ENCODE measurements at places on chromosomes 6 and 20.

DNA sequence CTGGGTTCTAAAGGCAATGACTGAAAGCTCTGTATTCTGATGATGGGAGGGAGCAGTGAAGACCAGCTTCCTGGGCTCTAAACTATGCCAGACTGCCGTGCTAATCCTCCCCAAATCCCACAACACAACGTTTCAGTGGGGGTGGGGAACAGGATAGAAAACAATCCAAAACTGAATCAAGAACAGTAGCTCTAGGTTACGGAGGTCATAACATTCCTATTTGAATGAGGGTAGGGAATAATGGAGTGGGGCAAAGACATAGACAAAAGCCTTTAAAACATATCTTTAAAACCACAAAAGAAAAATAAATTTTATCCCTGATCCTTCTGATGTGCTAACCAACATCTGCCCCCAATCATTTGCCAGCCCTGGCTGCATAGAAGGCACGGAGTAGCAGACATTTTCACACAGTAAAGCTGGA lies 7.8 kb downstream of the USP49 start:
- no peak overlapping the region for H3K4me3 ChIP-seq
- no peaks in the 10 kb centered on the region for H3K4me1 ChIP-seq
- no peak overlapping the region for H3K27ac ChIP-seq
- H3K27me3 ChIP-seq = no peaks in the 10 kb centered on the region

- H3K4me1 ChIP-seq = no peaks in the 10 kb centered on the region
- H3K27me3 ChIP-seq = no peaks in the 10 kb centered on the region
- H3K4me3 ChIP-seq = no peak overlapping the region
Measured at GRCh38 chr6:90870561-90870960, 283.7 kb upstream of the MAP3K7 start.

DNA sequence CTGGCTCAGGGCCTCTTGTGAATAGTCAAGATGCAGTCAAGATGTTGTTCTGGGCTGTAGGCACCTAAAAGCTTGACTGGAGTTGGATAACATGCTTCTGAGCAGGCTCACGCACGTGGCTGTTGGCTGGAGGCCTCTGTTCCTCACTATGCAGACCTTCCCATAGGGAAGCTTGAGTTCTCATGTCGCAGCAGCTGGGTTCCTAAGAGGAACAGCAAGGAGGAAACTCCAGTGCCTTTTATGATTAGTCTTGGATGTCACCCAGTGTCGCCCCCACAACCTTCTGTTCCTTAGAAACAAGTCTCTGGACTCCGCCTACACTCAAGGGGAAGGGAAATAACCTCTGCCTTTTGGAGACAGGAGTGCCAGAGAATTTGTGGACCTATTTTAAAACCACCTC lies 210.7 kb downstream of the BCAS1 start:
- H3K36me3 ChIP-seq = no peaks in the 10 kb centered on the region
- peak; percentile 23 for DNase-seq
- no peak overlapping the region for H3K4me3 ChIP-seq
- peaks cover 4% of the 10 kb centered on the region for H3K4me1 ChIP-seq

DNA sequence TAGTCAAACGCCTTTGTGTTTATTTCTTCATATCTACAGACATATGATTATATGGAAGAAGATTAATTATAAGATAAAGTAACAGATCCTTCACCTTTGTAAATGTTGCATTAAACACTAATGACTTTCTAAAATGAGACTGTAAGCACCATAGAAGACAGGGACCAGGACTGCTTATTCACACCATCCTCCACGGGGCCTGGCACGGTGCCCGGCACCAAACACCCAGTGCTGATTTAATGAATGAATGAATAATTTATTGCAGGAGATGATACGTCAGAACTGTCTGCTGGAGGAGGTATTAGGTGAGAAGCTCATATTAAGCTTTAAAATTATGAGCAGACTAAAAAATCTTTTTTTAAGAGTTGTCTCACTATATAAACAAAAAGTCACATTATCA lies 88.3 kb downstream of the SLX4IP start:
- H3K36me3 ChIP-seq = no peaks in the 10 kb centered on the region
- H3K4me1 ChIP-seq = peaks cover 6% of the 10 kb centered on the region
- DNase-seq = no peak

- H3K27ac ChIP-seq = no peak overlapping the region
- H3K36me3 ChIP-seq = no peaks in the 10 kb centered on the region
- no peak for DNase-seq
- no peak overlapping the region for H3K4me3 ChIP-seq
Measured at GRCh38 chr20:63074631-63075030, 67.9 kb upstream of the BHLHE23 start.

DNA sequence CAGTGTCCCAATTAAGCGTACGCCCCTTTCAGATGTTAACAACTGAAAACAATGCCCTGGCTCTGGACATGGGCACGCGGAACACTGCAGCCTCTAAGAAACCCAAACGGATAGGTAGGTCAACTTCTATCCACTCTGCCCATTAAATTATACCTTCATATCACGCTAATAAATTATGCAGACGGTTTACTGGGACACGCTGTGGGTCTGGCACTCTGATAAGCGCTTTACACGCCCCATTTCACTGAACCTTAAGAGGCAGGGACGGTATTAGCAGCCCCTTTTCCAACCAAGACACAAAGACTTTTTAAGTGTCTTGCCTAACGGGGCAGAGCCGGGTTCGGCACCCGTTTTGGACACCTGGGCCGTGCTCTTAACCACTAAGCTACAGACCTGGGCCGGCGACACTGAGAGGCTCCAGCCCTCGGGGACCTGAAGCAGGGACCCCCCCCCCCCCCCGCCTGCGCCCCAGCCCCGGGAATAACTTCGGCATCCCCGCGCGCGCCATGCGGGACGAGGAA lies 744 bp downstream of the STAU1 start:
- peaks cover 2% of the 10 kb centered on the region for H3K4me1 ChIP-seq
- peak overlapping the region; percentile 46 for H3K27ac ChIP-seq
- H3K27me3 ChIP-seq = no peaks in the 10 kb centered on the region
- peak overlapping the region; percentile 98 for H3K4me3 ChIP-seq
- DNase-seq = no peak
- H3K36me3 ChIP-seq = no peaks in the 10 kb centered on the region

DNA sequence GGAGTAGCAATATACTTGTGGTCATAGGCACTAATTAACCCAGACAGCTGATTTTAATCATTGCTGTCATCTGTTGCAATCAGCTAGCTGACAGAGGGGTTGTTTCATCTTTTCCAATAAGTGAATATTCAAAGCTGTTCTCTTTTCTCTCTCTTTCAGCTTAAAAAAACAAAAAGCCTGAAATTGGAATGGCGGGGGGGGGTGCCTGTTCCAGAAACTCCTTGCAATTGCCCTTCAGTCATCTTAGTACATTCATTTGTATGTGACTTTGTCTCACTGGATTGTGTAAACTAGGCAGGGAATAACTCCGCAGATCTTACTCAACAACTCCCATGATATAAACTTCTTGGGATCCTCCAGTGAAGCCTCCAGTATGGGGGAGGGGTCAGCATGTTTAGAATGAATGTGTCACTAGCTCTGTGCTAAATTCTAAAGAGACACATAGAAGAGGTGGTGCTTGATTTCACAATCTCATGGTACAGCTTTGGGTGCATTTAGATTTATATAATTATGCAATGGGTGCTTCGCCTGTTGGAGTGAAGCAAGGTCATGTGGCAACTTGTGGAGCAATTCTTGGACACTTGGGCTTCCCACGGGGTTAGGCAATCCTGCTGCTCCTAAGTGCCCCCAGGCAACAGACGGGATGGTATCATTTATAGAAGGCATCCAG lies 40.1 kb downstream of the SLC24A3 start:
- H3K4me1 ChIP-seq = peaks cover 2% of the 10 kb centered on the region
- no peak overlapping the region for H3K4me3 ChIP-seq
- H3K27ac ChIP-seq = no peak overlapping the region
- DNase-seq = no peak
- no peaks in the 10 kb centered on the region for H3K27me3 ChIP-seq

- no peaks in the 10 kb centered on the region for H3K4me1 ChIP-seq
- no peaks in the 10 kb centered on the region for H3K36me3 ChIP-seq
- H3K4me3 ChIP-seq = no peak overlapping the region
- no peak for DNase-seq
- H3K27me3 ChIP-seq = no peaks in the 10 kb centered on the region
Measured at GRCh38 chr6:7559651-7560385, 18.3 kb downstream of the DSP start.

- no peak overlapping the region for H3K4me3 ChIP-seq
- no peaks in the 10 kb centered on the region for H3K27me3 ChIP-seq
- no peak overlapping the region for H3K27ac ChIP-seq
- no peaks in the 10 kb centered on the region for H3K4me1 ChIP-seq
- no peaks in the 10 kb centered on the region for H3K36me3 ChIP-seq
Measured at GRCh38 chr6:40355066-40355465, 232.1 kb downstream of the LRFN2 start.

GRCh38 chr6:14770040-14770439 lies 475.8 kb upstream of the JARID2 start:
- H3K4me1 ChIP-seq = peaks cover 14% of the 10 kb centered on the region
- H3K36me3 ChIP-seq = no peaks in the 10 kb centered on the region
- H3K4me3 ChIP-seq = no peak overlapping the region
- peak overlapping the region; percentile 64 for H3K27ac ChIP-seq
- no peaks in the 10 kb centered on the region for H3K27me3 ChIP-seq

- no peak for DNase-seq
- no peak overlapping the region for H3K4me3 ChIP-seq
- H3K27me3 ChIP-seq = no peaks in the 10 kb centered on the region
- no peak overlapping the region for H3K27ac ChIP-seq
- H3K36me3 ChIP-seq = no peaks in the 10 kb centered on the region
Measured at GRCh38 chr6:164826831-164827468, 482.5 kb downstream of the C6orf118 start.

GRCh38 chr6:55293116-55293515 lies 34.2 kb upstream of the GFRAL start:
- H3K4me3 ChIP-seq = no peak overlapping the region
- no peaks in the 10 kb centered on the region for H3K27me3 ChIP-seq

DNA sequence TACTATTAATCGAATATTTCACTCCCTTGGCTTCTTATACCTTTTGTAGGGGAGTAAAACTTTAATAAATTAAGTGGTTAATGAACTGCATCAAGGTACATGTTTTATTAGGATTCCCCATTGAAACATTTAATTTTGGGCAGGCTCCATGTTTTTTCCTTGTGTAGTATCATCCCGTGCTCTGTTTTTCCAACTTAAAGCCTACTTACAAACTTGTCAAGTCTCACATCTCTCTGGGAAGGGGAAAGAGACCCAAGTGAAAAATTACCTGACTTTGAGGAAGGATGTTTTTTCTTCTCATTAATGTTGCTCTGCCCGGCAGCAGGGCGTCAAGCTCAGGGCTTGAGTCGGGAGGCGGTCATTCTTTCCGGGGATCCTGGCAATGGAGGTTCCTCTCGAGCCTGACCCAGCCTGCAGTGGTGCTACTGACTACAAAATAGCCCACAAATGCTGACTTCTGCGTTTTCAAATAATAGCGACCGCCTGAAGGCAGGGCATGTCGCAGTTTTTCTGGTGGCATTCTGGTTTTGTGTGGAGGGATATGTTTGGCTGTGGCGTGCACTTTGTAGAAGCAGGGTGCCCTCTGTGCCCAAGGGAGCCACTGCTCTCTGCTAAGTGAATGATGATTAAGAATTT lies 2.4 kb downstream of the DSP start:
- peaks cover 20% of the 10 kb centered on the region for H3K27me3 ChIP-seq
- no peaks in the 10 kb centered on the region for H3K36me3 ChIP-seq
- no peak overlapping the region for H3K4me3 ChIP-seq
- DNase-seq = no peak
- H3K27ac ChIP-seq = no peak overlapping the region

DNA sequence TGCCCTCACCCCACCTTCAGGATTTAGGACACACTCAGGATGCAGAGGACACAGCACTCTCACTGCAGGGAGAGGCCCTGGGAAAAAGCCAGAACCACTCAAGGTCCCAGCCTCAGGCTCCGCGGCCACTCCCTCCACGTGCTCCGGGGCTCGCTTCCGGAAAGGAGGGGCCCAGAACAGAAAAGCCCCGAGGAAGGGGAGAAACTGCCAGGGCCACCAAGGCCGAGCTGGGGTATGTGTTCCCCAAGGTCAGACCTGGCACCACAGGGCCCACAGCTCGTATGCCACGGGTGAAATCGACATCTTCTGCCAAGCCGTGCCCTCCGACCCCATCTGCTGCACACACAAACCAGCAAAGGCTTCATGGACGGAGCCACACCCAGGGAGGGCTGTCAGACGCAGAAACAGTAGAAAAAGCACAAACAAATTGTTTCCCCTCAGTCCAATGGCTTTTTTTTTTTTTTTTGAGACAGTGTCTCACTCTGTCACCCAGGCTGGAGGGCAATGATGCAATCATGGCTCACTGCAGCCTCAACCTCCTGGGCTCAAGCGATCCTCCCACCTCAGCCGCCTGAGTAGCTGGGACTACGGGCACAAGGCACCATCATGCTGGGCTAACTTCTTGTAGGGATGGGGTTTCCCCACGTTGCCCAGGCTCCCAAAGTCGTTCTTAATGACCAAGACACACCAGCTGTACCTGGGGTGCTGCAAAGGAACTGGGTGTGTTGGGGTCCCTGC lies 33.4 kb downstream of the SLC2A4RG start:
- H3K4me3 ChIP-seq = no peak overlapping the region
- H3K27me3 ChIP-seq = no peaks in the 10 kb centered on the region
- no peak for DNase-seq
- no peak overlapping the region for H3K27ac ChIP-seq

DNA sequence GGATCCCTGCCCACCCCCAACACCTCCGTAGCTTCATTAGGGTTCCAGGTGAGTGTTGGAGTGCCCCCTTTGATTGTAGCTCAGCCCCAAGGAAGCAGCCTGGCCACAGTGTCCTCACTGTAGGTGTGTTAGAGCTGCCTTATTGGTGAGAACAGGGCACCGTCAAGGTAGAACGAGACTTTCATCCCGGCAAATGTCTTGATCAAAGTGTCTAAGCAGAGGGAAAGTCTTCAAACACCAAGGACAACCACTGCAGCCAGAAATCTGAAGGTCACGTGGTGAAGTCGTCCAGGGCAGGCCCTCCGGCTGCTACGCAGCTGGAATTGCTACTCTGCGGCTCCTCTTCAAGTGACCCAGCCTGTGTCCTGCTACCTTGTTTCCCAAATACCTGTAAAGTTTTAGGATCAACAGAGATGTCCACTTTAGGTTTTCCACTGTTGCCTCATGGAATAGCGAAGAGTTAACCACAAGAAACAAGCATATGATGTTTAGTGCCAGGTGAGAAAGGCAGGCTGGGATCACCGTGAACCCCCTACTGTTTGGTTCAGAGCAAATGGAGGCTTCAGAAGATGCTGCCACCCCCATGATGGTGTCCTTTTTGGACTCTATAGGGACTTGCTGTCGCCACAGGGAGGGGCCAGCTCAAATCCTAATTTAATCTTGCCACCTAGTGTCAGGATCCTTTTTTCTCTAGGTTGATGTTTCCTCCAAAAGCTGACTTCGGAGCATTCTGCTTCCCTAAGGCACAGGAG lies 1.7 kb upstream of the DLL1 start:
- H3K27me3 ChIP-seq = peaks cover 69% of the 10 kb centered on the region
- H3K4me1 ChIP-seq = peaks cover 2% of the 10 kb centered on the region

GRCh38 chr6:131163886-131164285 lies 28.6 kb downstream of the AKAP7 start:
- H3K27me3 ChIP-seq = no peaks in the 10 kb centered on the region
- H3K4me1 ChIP-seq = no peaks in the 10 kb centered on the region
- no peaks in the 10 kb centered on the region for H3K36me3 ChIP-seq
- no peak for DNase-seq
- H3K27ac ChIP-seq = no peak overlapping the region
